ELF-1 (cell line): ENCODE measurements at places on chromosomes 11 and 22.

GRCh38 chr11:112590764-112591163 lies 330.1 kb upstream of the PLET1 start:
- peak; percentile 2 for DNase-seq

DNA sequence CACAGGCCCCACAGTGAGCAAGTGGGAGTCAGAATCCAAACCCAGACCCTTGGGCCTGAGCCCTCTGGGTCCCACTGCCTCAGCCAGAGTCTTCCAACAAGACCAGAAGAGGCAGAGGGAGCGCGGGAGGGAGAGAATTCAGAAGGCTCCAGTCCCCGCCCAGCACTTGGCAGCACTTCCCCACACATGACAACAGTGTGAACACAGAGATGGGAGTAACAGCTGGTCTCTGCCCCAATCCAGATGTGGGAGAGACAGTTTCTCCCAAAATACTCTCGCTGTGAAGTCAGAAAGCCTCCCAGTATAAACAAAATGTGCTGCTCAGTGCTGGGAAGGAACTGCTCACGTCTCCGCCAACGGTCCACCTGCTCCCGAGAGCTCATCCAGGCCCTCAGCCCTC lies 219.9 kb downstream of the MN1 start:
- no peak for DNase-seq

- DNase-seq: no peak
Observed at GRCh38 chr11:86117001-86117711, 48.3 kb upstream of the PICALM start.

GRCh38 chr11:7657306-7658025 lies 15.8 kb downstream of the CYB5R2 start:
- peak; percentile 80 for DNase-seq

DNA sequence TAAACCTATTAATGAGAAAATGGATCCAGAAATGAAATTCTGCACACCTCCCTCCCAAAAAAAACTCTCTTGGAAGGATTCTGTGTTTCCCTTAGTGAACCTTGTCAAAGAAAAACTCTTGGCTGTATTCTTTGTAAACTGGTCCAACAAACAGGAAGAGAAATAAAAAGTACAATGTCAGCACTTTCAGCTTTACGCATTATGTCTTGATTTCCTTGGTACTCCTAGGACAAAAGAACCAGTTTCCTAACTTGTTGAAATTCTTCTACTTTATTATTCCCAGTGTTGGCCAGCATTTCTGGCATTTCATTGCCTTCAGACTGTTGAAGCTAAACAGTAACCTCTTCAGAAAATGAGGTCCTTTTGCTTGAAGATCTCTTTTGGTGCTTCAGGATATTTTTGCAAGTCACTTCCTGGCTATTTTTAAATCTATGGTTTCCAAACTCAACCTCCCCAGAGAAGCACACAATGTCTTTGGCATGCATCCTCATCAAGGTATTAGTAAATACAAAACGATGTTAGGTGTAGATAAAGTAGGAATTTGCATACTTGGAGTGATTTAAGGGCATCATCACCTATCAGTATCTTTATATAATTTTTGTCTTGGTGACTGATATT lies 342.7 kb downstream of the AASDHPPT start:
- no peak for DNase-seq
